ENCODE measurements at places on chromosomes 3 and 15.

DNA sequence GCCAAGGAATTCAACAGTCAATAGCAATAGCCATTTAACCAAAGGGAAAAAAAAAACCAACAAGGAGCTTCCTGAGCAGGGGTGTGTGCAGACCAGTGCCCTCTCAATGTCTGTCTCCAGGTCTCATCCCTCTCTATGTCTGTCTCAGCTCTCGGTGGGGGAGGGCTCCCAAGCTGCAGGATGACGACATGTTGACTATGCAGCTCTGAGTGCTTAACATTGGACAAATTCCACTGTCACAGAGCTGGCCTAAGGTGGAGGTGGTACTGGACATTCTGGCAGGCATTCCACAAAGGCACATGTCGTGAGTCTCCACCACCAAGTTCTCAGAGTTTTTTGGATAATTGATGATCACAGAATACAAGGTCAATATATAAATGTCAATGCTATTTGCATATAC, 2.0 kb upstream of the CAPN7 start:
- DNase-seq = no peak

DNA sequence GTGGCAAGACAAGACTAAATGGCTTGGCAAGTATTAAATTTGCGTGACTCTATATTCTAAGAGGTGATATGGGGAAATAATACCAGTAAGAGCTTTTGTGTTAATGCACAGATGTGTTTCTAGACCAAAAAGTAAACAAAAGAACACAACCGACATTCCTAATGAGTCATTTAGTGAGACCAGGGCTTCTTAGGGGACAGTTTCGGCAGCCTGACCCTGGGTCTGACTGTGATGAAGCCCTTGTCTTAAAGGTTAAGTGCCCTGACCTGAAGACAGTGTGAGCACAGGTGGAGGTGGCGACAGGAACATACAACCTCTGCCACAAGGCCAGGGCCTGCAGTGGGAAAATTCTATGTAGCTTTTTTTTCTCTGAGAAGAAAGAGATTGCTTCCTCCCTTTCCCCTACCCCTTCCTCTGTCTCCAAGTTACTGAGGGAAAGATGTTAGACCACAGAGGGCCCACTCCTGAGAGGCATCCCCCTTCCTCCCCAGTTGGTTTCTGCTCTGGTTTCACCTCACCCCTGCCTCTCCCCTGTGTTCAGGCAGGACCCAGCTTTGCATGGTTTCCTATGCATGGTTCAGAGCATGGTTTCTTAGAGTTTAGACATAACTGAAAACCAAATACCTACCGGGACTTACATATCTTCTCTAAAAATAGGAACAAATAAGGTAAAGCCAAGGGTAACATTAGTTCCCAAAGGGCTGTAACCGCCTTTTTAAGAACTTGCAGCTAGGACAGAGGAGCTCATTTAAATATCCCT, 24.8 kb upstream of the CMTM7 start:
- no peak for DNase-seq

GRCh38 chr3:192833177-192833890, 84.3 kb downstream of the MB21D2 start:
- no peak for DNase-seq

DNA sequence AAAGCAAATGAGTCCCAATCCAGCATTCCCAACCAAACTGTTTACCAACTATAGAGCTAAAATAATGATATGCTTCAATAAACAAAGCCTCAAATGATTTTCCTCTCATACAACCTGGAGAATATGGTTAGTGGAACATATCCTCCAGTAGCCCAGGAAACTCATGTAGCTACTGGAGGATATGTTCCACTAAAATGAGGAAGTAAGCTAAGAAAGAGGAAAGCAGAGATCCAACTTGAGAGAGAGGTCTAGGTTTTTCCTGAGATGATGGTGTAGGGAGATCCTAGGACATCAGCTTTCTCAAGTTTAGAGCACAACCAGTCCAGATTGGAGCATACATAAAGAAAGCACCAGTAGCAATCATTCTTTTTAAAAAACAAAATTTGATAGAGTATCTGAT, 44.6 kb upstream of the SLC4A7 start:
- DNase-seq = no peak

DNA sequence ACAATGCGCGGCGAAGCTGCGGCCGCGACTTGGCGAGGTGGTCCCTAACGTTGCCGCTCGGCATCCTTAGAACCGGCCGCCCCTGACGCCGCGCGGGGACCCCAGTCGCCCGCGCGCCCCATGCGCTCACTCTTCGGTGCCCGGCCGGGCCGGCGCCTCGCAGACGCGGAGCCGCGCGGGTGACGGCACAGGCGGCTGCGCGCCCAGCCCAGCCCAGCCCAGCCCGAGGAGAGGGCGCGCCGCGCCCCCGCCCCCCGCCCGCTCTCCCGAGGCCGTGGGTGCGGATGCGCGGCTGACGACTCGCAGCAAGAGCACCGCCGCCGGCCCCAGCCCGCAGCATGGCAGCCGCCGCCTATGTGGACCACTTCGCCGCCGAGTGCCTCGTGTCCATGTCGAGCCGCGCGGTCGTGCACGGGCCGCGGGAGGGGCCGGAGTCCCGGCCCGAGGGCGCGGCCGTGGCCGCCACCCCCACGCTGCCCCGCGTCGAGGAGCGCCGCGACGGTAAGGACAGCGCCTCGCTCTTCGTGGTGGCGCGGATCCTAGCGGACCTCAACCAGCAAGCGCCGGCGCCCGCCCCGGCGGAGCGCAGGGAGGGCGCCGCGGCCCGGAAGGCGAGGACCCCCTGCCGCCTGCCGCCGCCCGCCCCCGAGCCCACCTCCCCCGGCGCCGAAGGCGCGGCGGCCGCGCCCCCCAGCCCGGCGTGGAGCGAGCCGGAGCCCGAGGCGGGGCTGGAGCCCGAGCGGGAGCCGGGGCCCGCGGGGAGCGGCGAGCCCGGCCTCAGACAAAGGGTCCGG, 437 bp downstream of the KLF13 start:
- peak; percentile 63 for DNase-seq

- no peak for DNase-seq
Observed at GRCh38 chr3:186452517-186452916, 90.5 kb upstream of the DGKG start.

DNA sequence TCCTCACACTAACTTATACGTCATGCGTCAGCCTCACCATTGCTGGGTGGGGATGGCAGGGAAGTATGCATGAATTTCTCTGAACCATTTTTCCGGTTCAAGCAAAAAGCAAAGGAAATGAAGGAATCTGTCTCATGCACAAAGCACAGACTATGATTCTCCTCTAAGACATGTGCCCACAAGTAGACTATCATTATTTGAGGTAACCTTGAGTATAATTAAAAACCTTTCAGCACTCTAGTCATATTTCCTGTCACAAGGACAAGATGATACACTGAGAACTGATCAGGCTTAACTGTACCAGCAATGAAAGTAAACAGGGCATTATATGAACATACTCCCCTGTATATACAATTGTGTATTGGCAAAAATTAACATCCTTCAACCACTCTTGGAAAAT, 56.7 kb upstream of the TSC22D2 start:
- no peak for DNase-seq

GRCh38 chr3:174094669-174095068, 697.1 kb downstream of the NLGN1 start:
- no peak for DNase-seq

GRCh38 chr15:48323294-48323693, 7.9 kb upstream of the DUT start:
- no peak for DNase-seq

DNA sequence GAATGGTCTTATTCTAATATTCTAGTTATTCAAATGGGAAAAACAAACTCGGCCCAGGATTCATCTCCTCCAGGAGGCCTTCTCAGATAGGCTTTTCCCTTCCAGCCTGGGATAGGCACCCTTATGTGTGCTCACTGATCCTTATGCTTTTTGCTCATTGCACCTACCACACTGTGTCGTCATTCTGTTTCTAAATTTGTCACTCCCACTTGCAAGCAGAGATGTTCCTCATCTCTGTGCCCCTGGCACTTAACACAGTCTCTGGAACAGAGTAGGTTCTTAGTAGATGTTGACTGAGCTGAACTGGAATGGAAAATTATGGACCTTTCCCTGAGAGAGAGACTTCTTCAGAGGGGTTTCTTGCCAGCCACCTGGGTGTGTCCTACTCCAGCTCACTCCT, 18.7 kb upstream of the SPG11 start:
- DNase-seq = no peak

- DNase-seq = no peak
Observed at GRCh38 chr3:133943639-133944141, 48.0 kb upstream of the RAB6B start.

DNA sequence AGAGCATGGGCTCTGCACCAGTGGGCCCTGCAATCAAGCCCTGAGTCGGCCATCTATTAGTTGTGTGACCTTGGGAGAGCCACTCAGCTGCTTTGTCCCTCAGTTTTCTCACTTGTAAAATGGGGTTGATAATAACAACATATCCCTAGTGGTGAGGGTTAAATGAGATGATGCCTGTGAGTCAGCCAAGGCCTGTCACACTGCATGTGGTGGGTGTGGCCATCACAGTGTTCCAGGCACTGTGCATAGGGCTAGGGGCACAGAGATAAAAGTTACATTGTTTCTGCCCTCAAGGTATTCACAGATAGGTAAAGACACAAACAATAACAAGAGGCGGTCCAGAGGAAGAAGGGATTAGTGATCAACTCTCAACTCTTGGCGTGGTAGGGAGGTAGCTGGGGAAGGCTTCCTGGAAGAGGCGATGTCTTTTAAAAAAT, 19.5 kb downstream of the SMAD6 start:
- DNase-seq = no peak

- no peak for DNase-seq
Observed at GRCh38 chr3:187382609-187383151, 14.5 kb downstream of the RTP4 start.

DNA sequence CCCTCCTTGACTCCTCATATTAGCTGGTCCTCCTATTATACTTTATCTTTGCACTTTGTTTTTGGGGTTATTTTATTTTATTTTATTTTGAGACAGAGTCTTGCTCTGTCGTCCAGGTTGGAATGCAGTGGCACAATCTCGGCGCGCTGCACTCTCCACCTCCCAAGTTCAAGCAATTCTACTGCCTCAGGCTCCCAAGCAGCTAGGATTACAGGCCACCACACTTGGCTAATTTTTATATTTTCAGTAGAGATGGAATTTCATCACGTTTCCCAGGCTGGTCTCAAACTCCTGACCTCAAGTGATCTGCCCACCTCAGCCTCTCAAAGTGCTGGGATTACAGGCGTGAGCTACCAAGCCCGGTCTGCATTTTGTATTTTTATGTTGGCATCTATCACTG, 126.7 kb downstream of the FOXB1 start:
- no peak for DNase-seq

GRCh38 chr3:50459785-50460184, 43.6 kb downstream of the CACNA2D2 start:
- no peak for DNase-seq

DNA sequence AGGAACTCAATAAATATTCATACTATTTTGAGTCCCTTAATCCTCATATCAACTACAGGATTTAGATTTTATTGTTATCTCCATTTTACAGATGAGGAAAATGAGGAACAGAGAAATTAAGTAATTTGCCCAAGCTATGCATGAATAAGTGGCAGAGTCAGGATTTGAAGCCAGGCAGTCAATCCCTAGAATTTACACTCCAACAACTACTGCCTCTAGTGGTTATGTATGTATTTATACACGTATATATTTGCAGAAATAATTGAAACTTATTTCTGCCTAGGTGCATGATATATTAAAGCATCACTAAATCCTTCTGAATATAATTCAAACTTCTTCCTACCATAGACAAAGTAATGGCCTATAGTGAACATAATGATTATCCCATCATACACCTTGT, 137.4 kb downstream of the SERPINI1 start:
- DNase-seq = no peak

DNA sequence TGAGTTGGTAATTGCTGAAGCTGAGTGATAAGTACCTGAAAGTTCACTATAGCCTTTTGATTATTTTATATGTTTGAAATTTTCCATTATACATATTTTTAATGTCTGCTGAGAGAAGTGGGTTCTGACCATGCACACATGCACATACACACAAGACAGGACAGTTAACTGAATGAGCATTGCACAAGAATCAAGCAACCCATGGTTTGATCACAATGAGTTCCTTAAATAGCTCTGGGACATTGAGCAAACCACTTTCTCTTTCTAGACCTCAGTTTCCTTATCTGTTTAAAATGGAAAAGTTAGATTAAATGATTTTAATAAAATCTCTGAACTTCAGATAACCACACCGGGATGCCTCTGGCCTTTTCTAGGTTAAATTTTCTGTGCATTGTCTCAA, 26.7 kb downstream of the SNTN start:
- no peak for DNase-seq

- DNase-seq = no peak
Observed at GRCh38 chr3:131036200-131036816, 9.6 kb downstream of the NEK11 start.

- no peak for DNase-seq
Observed at GRCh38 chr3:43583481-43583880, 38.3 kb downstream of the ANO10 start.

DNA sequence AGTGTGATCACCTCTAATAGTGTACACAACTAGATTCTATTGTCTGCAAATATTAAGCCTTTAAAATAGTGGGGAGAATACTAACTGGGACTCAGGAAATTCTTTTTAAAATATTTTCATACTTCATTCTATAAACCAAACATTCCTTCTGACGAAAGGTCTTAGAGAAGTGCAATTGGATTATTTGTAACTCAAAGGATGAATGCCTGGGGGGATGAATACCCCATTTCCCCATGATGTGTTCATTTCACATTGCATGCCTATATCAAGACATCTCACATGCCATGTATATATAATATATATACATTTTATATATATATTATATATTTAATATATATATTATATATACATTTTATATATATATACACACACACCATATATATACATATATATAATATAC, 189.9 kb downstream of the VGLL3 start:
- no peak for DNase-seq

DNA sequence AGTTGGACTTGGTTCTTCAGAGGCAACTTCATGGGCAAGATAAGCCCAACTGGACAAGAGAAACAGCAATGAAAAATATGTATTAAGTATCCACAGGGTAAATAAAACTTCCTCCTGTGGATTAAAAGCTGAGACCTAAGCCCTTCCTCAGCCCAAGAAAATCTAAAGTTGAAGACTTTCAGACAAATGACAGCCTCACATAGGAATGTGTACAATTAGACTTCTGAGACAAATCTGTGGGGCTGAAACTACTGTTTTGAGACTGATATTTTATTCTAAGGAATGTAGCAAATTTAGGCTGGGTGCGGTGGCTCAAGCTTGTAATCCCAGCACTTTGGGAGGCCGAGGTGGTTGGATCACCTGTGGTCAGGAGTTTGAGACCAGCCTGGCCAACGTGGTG, 74.2 kb upstream of the IL12A start:
- no peak for DNase-seq

DNA sequence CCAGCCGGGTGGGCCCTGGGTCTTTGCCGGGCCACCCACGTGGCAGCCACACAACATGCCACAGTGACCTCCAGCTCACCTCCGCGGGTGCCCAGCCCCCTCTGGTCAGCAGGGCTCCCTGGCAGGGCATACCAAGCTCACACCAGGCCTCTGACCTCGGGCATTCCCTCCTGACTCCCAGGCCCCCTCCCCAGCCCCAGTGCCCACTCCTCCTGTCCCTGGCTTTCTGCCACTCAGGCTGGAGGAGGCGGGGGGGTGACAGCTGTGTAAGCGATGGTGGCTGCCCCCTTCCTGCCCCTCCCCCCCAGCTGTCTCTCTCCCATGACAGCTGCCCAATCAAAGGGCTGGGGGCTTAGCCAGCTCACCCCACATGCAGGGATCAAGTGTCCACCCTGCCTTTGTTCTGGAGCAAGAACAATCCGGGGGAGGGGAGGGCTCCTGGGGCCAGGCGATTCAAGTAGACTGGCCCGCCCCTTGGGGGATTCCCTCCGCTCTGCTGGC, 3.3 kb downstream of the PCBP4 start:
- no peak for DNase-seq
